ENCODE measurements at places on chromosomes 3 and 15.

DNA sequence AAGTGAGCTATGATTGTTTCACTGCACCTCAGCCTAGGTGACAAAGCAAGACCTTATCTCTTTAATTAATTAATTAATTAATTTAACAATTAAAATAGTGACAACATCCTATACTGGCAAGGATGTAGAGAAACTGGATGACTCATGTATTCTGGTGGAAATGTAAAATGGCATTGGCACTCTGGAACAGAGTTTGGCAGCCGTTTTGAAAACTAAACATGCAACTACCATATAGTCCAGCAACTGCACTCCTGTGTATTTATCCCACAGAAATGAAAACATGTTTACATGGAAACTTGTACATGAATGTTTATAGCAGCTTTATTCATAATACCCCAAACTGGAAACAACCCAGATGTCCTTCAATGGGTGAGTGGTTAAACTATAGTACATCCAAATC, 56.6 kb downstream of the ANP32A start:
- DNase-seq: no peak

DNA sequence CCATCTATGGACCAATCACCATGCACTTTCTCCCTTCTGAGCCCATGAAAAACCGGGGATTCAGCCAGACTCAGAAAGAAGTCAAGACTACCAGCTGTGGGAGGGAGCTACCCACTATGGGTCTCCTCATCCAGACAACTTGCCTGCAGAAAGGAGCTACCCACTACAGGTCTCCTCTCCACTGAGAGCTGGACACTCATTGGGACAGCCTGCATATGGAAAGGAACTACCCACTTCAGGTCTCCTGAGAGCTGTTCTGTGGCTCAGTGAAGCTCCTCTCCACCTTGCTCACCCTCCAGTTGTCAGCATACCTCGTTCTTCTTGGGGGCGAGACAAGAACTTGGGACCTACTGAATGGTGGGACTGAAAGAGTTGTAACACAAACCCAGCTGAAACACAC, 22.3 kb upstream of the ZBED2 start:
- no peak for DNase-seq

- peak; percentile 11 for DNase-seq
These were observed 128.6 kb downstream of the SLCO3A1 start for GRCh38 chr15:91981821-91982800.

GRCh38 chr3:15952543-15953175, 154.9 kb upstream of the ANKRD28 start:
- DNase-seq: no peak

GRCh38 chr3:53062905-53063304, 17.0 kb upstream of the SFMBT1 start:
- DNase-seq: no peak

- DNase-seq: no peak
These were observed 57.6 kb downstream of the FNDC3B start for GRCh38 chr3:172096881-172097420.

GRCh38 chr3:101988596-101988995, 139.3 kb downstream of the NFKBIZ start:
- DNase-seq: no peak

DNA sequence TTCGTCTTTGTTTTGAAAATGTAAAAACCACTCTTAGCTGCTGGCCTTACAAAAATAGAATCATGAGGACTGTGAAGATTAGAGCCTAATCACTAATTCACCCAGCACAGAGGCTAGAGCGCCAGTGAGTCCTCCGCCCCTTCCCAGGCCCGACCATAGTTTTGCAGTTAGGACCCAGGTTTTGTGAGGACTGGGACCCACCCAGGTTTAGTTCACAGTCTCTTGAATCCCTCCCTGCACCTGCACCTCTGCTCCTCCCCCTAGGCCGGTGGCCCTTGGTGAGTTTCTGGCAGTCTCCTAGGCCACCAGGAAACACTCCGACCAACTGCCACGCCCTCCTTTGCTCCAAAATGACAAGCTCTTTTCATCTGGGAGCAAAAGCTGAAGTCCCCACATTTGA, 136.0 kb upstream of the CCDC54 start:
- peak; percentile 56 for DNase-seq

DNA sequence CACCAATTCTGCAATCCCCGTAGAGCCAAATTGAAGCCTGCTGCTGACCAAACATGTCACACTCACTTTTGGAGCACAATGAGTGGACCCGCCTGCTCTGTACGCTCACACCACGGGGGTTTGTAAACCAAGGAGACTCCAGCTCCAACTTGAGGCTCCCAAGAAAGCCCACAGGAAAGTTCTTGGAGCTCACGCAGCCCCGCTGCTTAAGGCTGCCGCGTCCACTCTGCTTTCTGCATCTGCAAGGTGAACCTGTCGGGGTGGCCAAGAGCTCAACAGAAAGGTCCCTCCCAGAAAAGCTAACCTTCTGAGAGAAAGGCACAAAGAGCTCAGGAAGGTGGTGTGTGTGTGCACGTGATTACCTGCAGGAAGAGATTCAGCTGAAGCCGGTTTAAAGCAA, 94.9 kb downstream of the PCSK6 start:
- no peak for DNase-seq

DNA sequence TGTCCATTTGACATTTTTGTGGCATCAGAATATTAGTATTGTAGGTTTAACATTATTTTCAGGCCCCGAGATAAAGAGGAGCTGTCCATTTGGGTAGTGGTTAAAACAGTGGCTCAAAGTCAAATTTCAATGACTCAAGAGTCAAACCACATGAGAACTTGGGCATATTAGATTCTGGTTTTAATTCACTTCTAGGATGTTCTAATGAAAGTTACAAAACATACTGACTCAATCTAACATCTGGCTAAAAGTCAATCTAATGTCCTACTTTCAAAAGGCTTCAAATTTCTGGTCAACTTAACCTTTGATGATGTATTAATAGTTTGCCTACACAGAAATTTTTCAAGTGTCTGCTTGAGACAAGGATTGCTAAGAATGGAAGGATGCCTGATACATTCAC, 112.4 kb downstream of the ABI3BP start:
- DNase-seq: no peak

- no peak for DNase-seq
These were observed 9.6 kb upstream of the AADAC start for GRCh38 chr3:151804267-151804666.

- no peak for DNase-seq
These were observed 115.7 kb upstream of the BFSP2 start for GRCh38 chr3:133283958-133284807.

- peak; percentile 14 for DNase-seq
These were observed 1.2 kb downstream of the CHST2 start for GRCh38 chr3:143120716-143121240.

- DNase-seq: no peak
These were observed 18.4 kb upstream of the NR2E3 start for GRCh38 chr15:71791975-71792374.

GRCh38 chr3:123123716-123124616, 57.1 kb downstream of the PDIA5 start:
- DNase-seq: no peak

GRCh38 chr15:42716626-42717025, 20.3 kb downstream of the CDAN1 start:
- DNase-seq: no peak

- DNase-seq: no peak
These were observed 263.6 kb upstream of the HES1 start for GRCh38 chr3:193872265-193872753.

- DNase-seq: no peak
These were observed 37.2 kb upstream of the DLG1 start for GRCh38 chr3:197335428-197336132.

- DNase-seq: no peak
These were observed 7.1 kb downstream of the COL8A1 start for GRCh38 chr3:99645277-99646106.

- DNase-seq: peak; percentile 8
These were observed 13.1 kb downstream of the ROBO2 start for GRCh38 chr3:77052733-77053670.

DNA sequence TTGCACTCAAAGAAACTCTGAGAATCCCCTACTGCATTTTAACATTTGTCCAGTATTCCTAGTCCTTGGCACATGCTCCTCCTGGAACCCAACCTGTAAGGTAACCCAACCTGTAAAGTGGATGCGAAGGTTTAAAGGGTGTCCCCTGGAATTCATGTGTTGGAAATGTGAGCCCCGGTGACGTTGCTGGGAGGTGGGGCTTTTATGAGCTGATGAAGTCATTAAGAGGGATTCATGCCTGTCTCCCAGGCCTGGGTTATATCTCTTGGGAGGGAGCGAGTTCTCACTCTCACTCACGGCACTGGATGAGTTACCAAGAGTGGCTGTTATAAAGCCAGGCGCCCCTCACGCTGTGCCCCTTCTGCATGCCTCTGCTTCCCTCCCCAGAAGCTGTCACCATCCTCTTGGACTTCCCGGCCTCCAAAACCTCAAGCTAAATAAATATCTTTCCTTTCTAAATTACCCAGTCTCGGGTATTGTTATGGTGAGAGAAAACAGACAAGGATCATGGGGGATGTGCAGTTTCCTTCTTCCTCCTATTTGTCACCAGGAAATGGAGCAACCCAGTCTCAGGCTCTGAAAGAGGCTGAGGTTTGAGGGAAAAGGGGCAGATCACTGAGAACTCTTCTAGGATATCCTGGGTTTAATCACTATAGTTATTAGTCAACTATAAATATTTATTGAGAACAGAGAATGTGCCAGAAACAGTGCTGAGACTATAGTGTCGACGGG, 7.6 kb downstream of the XXYLT1 start:
- no peak for DNase-seq

GRCh38 chr3:180700941-180701340, 21.7 kb upstream of the CCDC39 start:
- DNase-seq: no peak

GRCh38 chr3:40307176-40307575, 2.3 kb upstream of the EIF1B start:
- no peak for DNase-seq

- peak; percentile 53 for DNase-seq
These were observed 45.7 kb downstream of the TPRA1 start for GRCh38 chr3:127544803-127545201.

- DNase-seq: no peak
These were observed 56.8 kb upstream of the KCNMB2 start for GRCh38 chr3:178479446-178479845.

DNA sequence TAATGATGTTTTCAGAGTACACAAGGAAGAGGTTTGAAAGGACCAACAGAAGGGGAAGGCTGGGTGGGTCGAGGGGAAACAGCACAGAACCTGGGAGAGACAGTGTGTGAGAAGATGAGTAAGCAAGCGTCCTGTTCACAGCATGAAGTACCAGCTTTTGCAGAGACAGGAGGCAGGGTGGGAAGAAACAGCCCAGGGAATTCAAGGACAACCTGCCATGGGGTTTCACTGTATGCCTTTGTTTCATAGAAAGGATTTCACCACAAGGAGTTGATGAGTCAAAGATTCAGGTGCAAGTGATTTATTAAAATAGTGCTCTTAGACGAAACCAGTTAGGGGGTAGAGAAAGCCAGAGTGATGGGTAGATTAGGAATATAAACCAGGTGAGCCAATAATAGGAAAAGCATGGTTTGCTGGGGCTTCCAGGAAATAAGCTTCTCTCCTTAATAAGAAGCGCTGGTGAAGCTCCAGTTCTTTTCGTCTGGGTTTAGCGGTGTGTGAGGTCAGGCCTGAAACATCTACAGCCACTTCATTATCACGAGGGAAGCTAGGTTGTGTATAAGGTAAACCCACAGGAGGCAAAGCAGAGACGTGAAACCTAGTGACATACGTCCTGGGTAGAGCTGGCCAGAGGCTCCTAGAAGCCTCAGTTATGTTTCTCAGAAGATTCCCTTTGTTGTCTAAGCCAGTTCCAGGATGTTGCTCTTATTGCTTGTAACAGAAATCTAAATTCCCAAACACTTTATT, 3.9 kb downstream of the HHLA2 start:
- no peak for DNase-seq

- DNase-seq: no peak
These were observed 28.7 kb downstream of the ADAMTSL3 start for GRCh38 chr15:83682476-83683088.

DNA sequence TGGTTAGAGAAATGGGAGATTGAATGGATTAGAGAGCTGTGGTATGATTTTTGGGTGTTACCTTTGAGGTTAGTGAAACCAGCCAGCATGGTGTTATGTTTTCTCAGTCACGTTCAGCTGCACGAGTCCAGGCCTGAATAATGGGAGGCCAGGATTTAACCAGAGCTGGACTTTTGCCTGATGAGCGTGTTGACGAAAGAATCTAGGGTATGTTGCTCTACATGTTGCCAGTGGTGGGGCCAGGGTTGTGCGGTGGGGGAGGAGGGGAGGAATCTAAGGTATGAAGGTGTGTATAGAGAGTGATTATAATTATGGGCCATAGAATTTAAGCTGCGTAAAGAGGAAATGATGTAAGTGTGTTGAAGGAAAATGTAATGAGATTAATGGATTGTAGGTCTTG, 22.8 kb downstream of the MINDY2 start:
- no peak for DNase-seq

- DNase-seq: peak; percentile 76
These were observed 99.6 kb downstream of the VPS8 start for GRCh38 chr3:184911570-184911969.

DNA sequence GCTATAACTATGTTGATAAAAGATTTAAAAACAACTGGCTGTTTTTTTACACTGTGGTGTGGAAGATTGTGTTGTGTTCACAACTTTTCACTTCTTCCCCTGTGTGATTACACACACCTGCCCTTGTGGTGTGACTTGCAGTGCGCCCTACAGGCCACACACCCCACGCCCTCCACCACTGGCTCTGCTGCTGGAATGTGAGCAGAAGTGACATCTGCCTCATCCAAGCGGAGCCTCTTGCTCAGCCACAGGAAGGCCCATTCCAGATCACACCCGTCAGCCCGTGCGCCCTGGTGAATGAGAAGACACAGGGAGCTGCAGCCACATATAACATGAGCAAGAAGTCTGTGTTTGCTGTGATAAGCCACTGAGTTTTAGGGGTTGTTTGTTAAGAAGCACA, 7.0 kb downstream of the CCR2 start:
- DNase-seq: no peak

DNA sequence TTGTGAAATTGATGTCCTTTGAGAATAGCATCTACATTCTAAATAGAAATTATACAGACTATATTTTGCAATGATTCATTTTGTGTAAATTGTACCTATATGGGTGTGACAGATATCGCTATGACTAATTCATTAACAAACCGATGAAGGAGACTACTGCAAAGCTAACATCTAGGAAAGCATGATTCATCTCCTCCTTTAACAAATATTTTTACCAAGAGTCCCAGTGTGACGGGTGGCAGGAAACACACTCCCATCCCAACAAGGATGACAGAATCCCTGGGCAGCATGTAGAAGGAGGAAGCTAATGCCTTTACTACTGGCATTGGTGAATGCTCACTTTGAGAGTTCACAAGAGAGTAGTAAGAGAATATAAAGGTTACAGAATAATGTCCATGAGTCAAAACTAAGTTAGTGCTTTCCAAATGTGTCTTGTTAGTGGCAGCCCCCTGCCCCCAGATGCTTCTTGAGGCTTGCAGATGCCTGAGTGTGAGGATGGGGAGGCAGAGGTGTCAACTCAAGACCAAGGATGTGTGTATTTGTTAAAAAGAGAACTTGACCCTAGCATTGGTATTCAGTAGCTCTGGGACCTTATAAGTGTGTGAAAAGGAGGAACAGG, 180.6 kb downstream of the FMN1 start:
- no peak for DNase-seq

Data from NCI-H2171 treated with DMSO at 0.1 percent for 48 hours (cell line).